ENCODE measurements at places on chromosomes 12 and 14.

DNA sequence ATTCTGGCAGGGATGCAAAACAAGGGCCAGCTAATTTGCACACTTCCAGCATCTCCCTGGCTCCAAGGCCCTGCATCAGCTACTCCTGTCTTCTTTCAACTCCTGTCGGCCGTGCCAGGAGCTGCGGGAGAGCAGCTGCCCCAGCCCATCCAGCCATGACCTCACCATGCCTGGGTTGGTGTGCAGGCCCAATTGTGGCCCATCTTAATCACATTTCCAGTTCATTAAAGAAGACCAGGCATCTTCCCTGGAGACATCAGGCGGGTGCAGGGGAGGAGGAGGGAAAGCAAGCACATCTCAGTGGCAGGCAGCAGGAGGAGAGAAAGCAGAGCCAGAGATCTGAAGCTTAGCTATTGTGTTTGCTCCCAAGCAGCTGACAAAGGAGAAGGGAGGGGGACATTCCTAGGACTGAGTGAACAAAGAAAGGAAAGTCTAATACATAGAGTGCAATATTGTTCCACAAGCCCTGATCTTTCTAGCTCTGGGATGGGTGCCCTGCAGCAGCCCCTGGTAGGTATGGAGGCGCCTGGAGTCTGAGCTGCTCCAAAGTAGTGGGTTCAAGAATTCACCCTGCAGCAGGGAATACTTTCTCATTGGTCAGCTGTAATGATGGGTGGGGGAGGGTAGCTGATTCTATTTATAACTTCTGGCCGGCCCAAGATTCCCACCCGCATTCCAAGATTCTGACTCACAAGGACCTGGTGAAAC lies 40.1 kb downstream of the VWF start:
- DNase-seq, result no peak

- no peak for DNase-seq
Observed at GRCh38 chr12:77401064-77401769, 335.8 kb upstream of the E2F7 start.

GRCh38 chr14:60174352-60175254 lies 9.4 kb upstream of the DHRS7 start:
- no peak for DNase-seq

DNA sequence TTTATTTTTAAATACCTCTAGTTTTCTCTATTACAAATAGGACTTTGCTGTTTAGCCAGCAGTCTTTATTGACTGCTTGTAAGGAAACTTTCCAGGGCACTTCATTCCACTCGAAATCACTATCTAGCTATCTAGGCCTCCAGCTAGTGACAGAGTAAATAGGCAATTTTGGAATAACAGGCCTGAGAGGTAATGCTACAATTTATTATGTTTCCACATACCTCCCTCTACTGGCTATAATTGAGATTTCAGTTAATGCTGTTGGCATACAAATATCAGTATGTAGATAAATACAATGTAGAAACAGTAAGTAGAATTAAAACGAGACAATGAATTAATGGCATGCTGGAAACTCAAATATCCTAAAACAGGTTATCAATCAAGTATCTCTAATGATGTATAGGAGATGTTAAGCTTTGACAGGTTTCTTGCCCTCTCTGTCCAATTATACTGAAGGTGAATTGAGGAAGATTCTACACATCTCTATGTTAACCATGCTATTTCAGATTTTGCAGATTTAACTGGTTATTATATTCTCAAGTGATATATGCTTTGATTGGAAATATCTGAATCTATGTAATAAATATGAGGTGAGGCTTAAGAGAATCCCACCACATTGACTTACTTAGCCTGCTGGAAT lies 7.2 kb downstream of the DTD2 start:
- DNase-seq, result no peak

DNA sequence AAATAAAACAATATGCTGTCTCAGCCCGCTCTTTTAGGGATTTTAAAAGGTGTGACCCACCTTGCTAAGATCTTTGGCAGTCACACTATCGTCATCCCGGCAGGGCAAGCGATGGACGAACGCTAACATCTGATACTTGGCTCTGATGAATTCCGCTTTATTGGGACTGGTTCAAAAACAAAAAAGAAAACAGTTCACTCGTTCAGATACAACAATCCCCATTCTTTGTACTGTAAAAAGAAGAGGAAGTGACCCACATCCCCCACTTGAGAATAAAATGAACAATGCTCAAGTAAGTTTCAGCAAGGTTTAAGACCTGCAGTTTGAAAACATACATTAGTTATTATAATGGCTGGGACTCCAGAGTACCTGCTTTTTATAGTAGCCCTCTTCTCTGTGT lies 7.3 kb downstream of the GIT2 start:
- DNase-seq, result no peak
